ENCODE measurements at places on chromosomes 12 and 14. TPM values are rescaled to one million over a fixed set of nuclear protein-coding genes. Genes with fewer than 3 reads are reported as not detected.

GRCh38 chr14:103123634-103124500, 606 bp downstream of the TNFAIP2 start:
- no peak for DNase-seq

GRCh38 chr14:33950320-33951182, at the start of gene EGLN3:
TSS of gene EGLN3 (minus strand) at chr14:33951074. CDS start at chr14:33950752, 322 bp downstream.
- peak; percentile 82 for DNase-seq

DNA sequence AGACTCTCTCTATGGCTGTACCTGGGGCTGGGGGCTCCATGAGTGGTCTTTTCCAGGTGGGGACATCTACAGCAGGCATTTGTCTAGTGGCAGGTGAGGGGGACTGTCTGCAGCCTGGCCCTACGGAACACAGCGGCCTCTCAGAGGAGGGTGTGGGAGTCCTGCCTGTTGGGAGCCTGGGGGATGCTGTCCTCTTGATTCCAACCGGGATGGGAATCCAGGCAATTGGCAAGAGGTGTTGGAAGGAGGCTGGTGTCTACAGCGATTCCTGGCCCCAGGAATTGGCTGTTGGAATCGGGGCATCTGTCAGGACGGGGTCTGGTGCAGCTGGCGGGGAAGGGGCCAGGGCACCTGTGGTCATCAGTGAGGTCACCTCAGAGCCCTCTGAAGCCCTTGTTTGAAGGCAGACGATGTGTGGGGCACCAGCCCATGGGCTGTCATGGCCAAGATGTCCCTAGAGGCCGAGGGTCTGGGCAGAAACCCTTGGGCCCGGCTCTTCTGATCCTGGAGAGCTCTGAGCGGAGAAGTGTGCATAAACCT, 386.3 kb downstream of the TMEM121 start:
- DNase-seq, result no peak

AGAP2 gene
- 71.6 TPM for total RNA-seq

EPYC gene
- total RNA-seq, result not detected
